ENCODE measurements at places on chromosomes 1 and 21. TPM values are rescaled to one million over a fixed set of nuclear protein-coding genes. Genes with fewer than 3 reads are reported as not detected.
A peak's percentile ranks its signal among the peaks of the same experiment; 100 is the strongest.

ZNF593 gene
- polyA plus RNA-seq: 33.3 TPM

ADAMTSL4 gene
- polyA plus RNA-seq: not detected

MYCBP gene
- polyA plus RNA-seq: 39.2 TPM

AMY1A gene
- not detected for polyA plus RNA-seq

B3GALT2 gene
- polyA plus RNA-seq: not detected

FAM151A gene
- not detected for polyA plus RNA-seq

MFAP2 gene
- polyA plus RNA-seq: not detected

S100A7A gene
- not detected for polyA plus RNA-seq

COPA gene
- 120 TPM for polyA plus RNA-seq

PLA2G2C gene
- not detected for polyA plus RNA-seq

INSRR gene
- polyA plus RNA-seq: not detected

TMIGD3 gene
- polyA plus RNA-seq: 0.40 TPM

DENND2D gene
- polyA plus RNA-seq: 70.4 TPM

PLA2G5 gene
- not detected for polyA plus RNA-seq

DUSP23 gene
- polyA plus RNA-seq: 24.3 TPM

DNA sequence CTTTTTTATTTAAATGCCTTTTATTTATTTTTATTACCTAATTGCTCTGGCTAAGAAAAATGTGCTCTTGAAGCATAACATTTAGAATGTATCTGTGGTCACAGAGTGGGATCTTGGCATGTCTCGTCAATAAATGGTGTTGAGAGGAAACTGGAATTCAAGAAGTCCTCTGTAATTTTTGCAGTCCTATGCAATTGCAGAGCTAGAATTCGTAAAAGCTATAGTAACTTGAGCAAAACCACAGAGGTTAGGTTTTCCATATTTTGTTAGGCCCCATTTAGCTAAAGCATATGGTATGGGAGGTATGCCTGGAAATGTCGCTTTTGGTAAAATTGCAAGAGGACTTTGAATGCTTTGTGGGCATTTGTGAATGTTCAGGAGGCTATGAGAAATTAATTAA is 466.7 kb upstream of the NFIA start:
- DNase-seq: no peak

- no peak for DNase-seq
Measured at GRCh38 chr1:74502858-74503257, 9.6 kb downstream of the LRRC53 start.

- DNase-seq: no peak
Measured at GRCh38 chr1:202952818-202953217, 5.3 kb downstream of the ADIPOR1 start.

DNA sequence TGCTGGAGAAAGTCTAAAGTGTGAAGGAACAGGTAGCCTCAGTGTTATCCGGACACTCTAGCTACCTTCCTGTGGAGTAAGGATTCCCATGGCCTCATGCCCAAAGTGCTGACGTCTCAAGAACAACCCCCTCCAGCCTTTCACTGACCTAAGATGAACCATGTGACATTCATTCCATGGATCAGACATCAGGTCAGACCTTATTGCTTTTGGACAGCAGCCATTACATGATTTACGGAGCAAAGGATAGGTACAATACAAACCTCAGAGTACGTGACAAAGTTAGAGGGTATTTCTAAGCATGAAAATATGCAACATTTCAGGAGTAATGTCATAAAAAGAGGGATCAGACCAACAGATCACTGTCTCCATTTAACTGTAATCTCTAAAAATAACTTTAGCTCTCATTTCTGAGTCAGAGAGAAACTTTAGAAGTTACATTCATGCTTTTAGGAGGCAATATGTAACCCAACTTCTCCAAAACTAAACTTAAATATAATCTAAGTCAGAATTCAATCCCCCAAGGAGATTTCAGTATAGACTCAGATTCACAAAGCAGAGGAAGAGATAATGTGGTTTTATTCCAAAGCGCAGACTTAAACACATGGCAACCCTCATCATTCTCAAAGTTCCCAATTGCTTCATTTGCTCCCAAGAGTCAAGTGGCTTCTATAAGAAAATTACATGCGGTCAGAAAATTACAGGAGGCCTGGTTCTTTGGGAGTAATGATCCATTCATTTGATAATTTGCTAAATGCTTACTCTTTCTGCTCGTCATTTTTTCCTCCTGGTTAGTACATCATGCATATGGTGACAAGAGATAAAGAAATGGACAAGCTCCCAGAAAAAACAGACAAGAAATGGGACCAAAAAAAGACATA is 280.4 kb downstream of the SETD4 start:
- no peak for DNase-seq

DNA sequence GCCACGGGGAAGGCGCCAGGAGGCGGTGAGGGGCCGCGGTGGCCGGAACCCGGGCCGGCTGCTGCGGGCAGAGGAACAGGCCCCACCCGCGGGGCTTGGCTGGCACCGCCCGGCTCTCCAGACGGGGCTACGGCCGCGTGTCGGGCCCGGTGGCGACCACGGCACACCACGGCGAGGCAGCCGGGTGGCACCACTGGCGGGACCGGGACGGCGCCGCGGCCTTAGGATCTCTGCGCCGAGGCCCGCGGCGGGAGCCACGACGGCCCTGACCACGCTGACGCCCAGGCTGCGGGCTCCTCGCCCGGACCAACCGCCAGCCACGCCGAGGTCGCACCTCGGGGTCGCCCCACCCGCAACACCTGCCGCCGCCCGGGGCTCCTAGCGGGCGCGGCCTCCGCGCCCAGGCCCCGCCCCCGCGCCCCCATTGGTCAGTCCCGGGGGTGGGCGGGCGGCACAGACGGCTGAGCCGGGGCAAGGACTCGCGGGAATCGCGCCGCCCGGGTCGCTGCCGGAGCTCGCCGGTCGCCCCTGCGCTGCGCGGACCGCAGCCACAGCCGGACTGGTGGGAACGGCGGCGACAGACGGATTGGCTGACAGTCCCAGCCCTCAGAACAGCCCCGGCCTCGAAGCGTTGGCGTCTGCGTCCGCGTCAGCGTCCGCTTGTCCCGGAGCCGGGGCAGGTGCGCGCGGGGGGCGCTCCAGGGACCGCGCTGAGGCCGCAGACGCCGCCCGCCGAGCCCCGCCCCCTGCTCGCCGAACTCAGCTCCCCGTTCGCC is at the start of gene BMP8A:
BMP8A (plus strand) TSS at position 491 of the 776 bp plus-strand sequence. CDS start 356 bp downstream, outside the sequence.
- peak; percentile 81 for DNase-seq

DNA sequence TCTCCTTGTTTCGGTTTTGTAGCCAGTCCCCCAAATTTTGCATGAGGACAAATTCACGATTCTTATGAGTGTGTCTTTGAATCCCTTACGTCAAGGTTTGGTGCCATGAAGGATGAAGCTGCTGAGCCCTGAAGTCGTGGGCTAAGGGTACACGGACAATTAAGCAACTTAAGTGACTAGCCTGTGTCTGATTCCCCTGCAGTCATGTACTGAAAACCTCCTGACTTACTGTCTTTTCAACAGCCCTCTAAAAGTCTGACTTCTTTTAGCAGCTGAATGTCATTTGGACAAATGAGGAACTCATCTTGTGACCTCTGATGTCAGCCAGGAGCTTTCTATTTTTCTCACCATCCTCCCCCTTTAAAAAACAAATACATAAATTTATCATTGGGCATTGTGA is 27.1 kb upstream of the C1orf105 start:
- peak; percentile 65 for DNase-seq

DNA sequence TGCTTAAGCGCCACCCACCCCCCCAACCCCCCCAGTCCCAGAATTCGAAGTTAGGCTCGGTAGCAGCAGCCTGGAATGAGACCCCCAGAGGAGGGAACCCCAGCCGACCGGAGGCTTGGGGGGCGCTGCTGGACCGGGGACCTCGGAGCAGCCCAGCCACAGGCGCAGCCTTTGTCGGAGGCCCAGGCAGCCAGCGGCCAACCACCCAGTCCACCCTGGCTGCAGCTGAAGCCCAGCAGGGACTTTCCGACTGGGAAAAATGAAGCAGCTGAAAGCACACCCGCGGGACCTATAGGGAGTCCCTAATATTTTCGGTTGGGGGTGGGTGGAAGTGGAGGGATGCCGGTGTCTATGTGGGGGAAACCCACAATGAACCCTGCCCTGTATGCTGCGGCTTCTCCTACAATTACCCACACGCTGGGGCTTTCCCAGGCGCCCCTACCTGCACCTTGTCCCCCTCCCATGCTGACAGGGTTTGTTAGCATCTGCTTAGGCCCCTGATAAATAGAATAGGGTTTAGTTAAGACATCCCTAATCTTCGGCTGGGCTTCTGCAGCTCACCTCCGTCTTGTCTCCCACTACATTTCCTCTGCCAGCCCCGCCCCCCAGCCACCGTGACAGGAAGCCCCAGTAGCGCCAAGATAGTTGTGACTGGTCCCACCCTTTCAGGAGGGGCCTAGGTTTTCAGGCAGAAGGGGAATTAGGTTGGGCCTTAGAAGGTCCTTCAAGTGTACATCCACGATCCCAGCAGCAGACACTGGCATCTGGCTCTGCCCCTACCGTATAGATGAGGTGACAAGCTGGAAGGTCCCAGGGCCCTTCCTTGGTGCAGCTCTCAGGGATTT is 838 bp downstream of the CCDC28B start:
- peak; percentile 72 for DNase-seq

GRCh38 chr1:84350104-84350503 is 48.2 kb upstream of the DNASE2B start:
- no peak for DNase-seq

DNA sequence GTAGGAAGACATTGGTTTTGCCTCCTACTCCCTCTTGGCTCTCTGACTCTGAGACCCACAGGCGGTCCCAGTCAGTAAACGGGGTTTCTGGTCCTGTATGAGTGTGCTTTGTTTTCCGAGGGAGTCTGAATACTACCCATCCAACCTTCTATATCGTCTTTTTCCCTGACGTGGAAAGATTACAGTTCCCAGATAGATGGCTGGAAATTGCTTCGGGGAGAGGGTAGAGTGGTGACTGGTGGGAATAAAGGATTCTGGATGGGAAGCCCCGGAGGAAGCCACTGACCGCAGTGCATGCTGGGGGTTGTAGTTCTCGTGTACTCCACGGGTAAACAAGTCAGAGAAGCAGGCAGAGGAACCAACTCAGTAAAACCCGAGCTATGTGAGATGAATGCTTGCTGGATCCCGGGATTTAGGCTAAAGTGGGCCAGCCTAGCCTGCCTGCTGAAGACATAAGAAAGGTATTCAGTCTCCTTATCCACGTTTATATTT is 66.2 kb upstream of the IRF2BP2 start:
- DNase-seq: peak; percentile 39

- DNase-seq: no peak
Measured at GRCh38 chr1:157007306-157007705, 38.2 kb downstream of the ARHGEF11 start.

DNA sequence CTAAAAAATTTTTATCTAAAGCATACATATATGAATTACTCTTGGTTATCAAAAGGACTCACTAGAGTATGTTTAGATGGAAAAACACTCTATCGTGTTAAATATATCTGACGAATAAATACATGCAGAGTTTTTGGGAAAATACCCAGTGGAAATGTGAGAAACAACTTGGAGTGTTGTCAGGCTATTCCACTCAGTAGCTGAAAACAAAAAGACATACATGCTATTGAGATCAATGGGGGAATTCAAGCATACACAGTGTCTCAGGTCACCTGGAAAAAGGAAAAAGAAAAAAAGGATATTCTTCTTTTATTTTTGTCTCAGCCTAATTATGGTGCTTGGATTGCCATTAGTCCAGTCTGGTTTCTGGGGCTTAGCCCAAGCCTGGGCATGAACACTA is 247.0 kb upstream of the LYPLAL1 start:
- DNase-seq: no peak

GRCh38 chr1:198601936-198602889 is 36.6 kb upstream of the PTPRC start:
- DNase-seq: peak; percentile 58

GRCh38 chr1:229363723-229364122 is 20.9 kb upstream of the CCSAP start:
- DNase-seq: no peak

DNA sequence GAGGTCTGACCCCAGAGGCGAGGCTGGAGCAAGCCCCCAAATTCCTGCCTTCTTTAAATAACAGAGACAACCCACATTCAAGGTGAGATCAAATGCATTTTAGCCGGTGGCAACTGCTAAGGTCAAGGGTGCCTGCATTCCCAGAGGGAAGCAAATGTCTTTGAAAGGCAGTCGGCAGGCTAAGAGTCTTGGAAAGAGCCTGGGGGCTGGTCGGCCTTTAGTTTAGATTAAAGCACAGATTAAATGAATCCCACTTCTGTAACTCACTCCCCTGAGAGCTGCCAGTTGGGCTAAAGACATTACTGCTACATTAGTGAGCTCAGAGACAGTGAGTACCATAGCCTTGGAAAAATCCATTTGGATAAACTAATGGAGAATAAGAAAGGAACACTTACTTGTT is 59.2 kb downstream of the HTR6 start:
- no peak for DNase-seq

GRCh38 chr1:87296206-87296605 is 32.5 kb upstream of the LMO4 start:
- DNase-seq: no peak

DNA sequence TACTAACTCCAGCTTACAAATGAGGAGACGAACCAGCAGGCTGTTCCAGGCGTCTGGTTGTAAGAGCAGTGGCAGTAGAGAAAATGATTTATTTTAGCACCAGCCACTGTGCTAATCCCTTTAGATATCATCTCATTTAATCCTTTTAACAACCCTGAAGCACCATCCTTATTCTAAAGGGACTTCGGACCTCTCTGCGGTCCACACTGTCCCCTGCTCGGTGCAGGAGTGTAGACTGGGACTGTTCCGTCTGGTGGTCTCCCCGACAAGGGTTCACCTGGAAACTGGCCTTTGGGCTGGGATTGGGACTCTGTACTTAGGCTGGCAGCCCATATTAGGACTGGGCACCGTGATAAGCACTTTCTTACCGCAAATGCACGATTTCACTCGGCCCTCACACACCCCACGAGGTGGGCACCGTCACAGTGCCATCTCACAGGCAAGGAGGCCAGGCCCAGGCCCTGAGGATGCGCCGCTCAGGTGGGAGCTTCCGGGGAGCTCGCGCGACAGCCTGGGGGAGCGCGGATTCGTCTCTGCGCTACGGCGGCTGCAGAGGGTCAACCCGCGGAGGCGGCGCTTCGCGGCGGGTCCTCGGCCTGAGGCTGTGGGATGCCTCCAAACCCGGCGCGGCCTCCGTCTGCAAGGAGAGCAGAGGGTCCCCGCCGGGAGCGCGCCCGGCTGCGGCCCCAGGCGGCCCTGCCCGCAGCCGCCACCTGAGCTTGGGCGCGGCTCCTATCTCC is 45.2 kb downstream of the ATP1A1 start:
- peak; percentile 85 for DNase-seq

GRCh38 chr1:89457046-89457445 is 67.6 kb upstream of the LRRC8B start:
- no peak for DNase-seq

- DNase-seq: no peak
Measured at GRCh38 chr1:19643121-19643520, 990 bp upstream of the NBL1 start.

GRCh38 chr21:16055014-16055413 is 325.2 kb downstream of the USP25 start:
- no peak for DNase-seq

Measured in naive B cell (primary cell).